ENCODE measurements at places on chromosomes 2 and 18.

GRCh38 chr2:123953846-123954245 lies 71.2 kb upstream of the CNTNAP5 start:
- DNase-seq = no peak

- DNase-seq = no peak
Measured at GRCh38 chr2:191932286-191932685, 85.4 kb upstream of the CAVIN2 start.

DNA sequence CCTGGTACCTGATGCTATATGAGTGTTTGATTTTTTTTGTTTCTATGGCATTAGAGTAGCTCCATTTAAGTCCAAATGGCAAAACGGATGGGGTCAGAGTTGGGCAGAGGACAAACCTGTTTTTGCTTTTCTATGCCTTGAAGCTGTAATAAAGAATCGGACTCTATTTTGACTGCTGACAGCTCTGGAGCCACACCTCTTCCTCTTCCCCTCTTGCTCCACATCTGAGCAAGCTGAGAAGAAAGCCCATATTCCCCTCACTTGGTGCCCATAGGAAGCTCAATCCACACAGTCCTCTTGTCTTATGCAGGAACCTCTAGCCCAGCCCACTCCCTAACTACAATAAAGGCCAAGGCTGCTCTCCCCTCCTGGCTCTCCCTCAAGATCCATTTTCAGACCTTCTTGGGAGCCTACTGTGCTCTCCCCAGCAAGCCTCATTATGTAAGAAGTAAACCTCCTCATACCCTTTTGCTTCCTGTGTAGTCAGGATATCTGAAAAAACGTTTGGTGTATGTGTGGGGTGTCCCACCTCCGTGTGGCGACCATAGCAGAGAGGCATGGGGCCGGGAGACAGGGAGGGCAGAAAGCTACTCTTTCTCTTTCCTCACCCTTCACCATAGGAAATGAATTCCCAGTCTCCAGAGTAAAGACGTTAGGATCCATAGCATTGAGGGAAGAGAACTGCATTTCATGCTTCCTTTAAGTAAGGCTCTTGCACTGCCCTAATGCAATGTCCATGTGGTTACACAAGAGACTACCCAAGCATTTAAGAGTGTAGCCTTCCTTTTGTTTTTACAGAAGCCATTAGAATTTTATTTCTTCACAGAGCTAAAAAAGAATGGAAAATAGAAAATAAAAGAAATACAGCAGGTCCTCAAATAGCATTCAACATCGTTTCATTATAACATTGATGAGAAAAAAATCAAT lies 41.9 kb upstream of the RAPGEF4 start:
- no peak for DNase-seq

DNA sequence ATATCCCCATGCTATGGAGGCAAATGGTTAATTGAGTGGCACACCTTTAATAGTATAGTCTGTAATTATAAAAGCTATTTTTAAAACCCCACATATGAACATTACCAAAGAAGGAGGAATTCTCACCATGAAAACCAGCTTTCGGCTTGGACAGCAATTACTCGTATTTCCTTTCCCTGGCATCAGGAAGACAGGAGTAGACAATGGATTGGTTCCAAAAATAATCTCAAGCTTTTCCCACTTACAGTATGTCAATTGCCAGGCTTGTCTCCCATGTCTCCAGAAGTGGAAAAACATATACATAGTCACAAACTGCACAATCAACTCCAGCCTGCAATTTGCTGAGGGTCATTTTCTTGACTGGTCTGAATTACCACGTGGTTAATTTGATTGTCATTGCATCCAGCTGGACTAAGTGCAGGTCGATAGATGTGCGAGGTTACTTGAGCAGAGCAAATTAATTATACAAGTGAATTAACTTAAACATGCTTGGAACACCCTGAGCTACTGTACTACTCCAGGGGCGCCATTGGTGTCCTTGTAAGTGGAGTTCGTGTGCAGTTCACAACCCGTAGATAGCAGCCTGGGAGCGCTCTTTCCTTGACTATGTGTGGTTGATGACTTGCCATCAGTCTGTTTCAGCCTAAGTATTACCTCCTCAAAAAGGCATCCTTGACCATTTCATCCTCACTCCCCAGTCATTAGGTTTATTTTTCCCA lies 124.3 kb upstream of the PELI1 start:
- no peak for DNase-seq

DNA sequence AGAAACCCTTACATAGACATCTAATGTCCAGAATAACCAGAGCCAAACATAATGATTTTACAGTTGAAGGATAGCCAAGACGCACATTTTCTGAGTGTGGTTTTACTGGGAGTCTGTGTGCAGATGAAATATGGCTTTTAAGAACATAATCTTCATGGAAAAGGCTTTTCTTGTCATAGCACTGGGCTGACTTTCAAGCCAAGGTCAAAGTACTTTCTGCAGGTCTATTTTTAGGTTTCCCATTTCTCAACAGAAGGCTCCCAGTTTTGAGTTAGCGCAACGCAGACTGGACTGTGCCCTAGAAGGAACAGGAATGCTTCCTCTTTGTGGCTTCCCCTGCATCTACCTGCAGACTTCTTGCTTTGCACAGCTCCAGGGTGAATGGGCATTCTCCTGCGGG lies 92.3 kb upstream of the UPP2 start:
- DNase-seq = no peak
